T-helper 1 cell treated with Interleukin-12 subunit alpha and Interleukin-12 subunit beta and Interleukin-4 antibody, amounts not matched to agents 30 ng/mL and 1 ng/mL, for 36 hours (primary cell): ENCODE measurements at places on chromosomes 16 and 17. TPM values are rescaled to one million over a fixed set of nuclear protein-coding genes. Genes with fewer than 3 reads are reported as not detected.

Gene ANKRD40CL
- not detected in 2 replicates for total RNA-seq

Gene ZNF652
- total RNA-seq: 35.5 and 37.4 TPM in 2 replicates

Gene SLC22A31
- 4.1 and 4.9 TPM in 2 replicates for total RNA-seq

Gene DNAAF8
- total RNA-seq: 0.56 TPM in 1 of 2 replicates, not detected in the other

Gene CIITA
- 64.9 and 67.8 TPM in 2 replicates for total RNA-seq

Gene ANKS4B
- total RNA-seq: not detected in 2 replicates

Gene KIF18B
- total RNA-seq: 54.0 and 55.2 TPM in 2 replicates

Gene KRTAP4-3
- not detected in 2 replicates for total RNA-seq

Gene RCVRN
- not detected in 2 replicates for total RNA-seq

Gene DDX52
- 34.7 and 39.2 TPM in 2 replicates for total RNA-seq

Gene PARN
- total RNA-seq: 41.0 and 41.3 TPM in 2 replicates

Gene BAIAP3
- 1.4 and 1.8 TPM in 2 replicates for total RNA-seq

Gene TBC1D3H
- not detected in 2 replicates for total RNA-seq

Gene FBXO39
- total RNA-seq: 5.5 and 6.4 TPM in 2 replicates

Gene VPS9D1
- 10.7 and 12.0 TPM in 2 replicates for total RNA-seq

Gene IL21R
- total RNA-seq: 72.3 and 73.2 TPM in 2 replicates

Gene KCNH6
- not detected in 2 replicates for total RNA-seq

Gene ARSG
- total RNA-seq: 6.9 and 7.4 TPM in 2 replicates

Gene HASPIN
- 26.8 and 26.9 TPM in 2 replicates for total RNA-seq

Gene CTDNEP1
- 167 and 170 TPM in 2 replicates for total RNA-seq

Gene EVPLL
- total RNA-seq: not detected in 2 replicates

Gene HEATR9
- total RNA-seq: 0.56 and 0.85 TPM in 2 replicates

Gene TERB1
- 0.17 TPM in 1 of 2 replicates, not detected in the other for total RNA-seq

Gene FOXC2
- total RNA-seq: not detected in 2 replicates

Gene TMEM204
- total RNA-seq: 49.2 and 49.9 TPM in 2 replicates

Gene LAT
- total RNA-seq: 359 and 362 TPM in 2 replicates

Gene DHRS11
- total RNA-seq: 5.7 and 6.1 TPM in 2 replicates

Gene ZFP90
- 30.1 and 30.8 TPM in 2 replicates for total RNA-seq

Gene C17orf113
- 0.10 TPM in 2 replicates for total RNA-seq

Gene BRD7
- total RNA-seq: 68.9 and 69.8 TPM in 2 replicates

Gene PPM1E
- 0.02 and 0.12 TPM in 2 replicates for total RNA-seq

Gene MVP
- 263 and 268 TPM in 2 replicates for total RNA-seq

Gene COG8
- total RNA-seq: 35.0 and 35.8 TPM in 2 replicates

Gene MGAT5B
- 4.4 and 4.8 TPM in 2 replicates for total RNA-seq

Gene TMED6
- 2.4 and 3.3 TPM in 2 replicates for total RNA-seq

Gene HBA1
- total RNA-seq: not detected in 2 replicates

Gene SRSF2
- 401 and 414 TPM in 2 replicates for total RNA-seq

Gene NR1D1
- 3.3 and 3.7 TPM in 2 replicates for total RNA-seq

Gene CNOT1
- 256 and 257 TPM in 2 replicates for total RNA-seq
